Esophagus mucosa (tissue), 1 donor: ENCODE measurements at places on chromosomes 7 and 10.

DNA sequence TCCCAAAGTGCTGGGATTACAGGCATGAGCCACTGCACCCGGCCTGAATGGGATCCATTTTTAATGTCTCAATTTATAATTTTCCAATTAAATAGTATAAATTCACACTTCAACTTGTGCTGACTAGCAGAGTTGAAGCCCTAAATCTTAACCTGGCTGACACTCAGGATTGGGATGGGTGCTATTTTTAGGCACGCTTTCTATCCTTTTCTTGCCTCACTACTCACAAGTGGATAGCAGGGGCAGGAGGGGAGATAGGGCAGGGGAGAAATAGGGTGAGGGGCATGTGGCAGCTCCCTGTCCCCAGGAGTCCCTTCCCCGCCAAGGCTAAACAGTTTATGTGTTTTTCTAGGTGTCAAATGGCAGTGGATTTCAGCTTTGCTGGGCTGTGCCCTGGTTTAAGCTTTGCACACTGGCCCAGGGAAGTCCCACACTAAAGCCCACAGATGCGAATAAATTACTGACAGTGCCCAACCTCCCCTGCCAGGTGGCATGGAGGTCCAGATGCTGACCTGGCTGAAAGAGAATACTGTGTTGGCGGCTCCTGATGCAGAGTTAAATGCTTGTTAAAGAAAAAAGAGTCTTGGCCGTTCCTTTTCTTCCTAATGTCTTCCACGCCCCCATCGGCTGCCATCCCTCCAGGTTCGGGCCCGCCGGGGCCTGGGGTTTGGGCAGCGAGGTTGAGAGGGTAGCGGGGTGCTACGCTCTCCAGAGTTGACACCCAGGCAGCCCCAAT is 36.2 kb upstream of the EFCAB10 start:
- no peak for ATAC-seq

DNA sequence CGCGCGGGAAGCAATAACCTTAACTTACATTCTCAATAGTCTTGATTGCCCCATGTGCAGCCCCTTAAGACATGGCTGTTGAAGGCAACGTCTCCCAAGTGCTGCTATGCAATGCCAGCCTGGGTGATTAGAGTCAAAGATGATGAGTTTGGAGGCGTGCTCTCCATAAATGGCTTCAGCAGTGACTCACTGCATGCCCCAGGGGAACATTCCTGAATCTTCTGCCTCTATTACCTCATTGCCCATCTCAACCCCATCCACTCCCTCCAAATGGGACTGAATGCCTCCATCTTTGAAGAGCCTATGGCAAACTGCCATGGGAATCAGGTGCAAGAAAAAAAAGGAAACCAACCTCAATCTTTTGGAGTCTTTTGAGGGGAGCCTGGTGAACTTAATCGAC is 282.8 kb downstream of the SNX10 start:
- peak; percentile 54 for ATAC-seq

- ATAC-seq: no peak
Measured at GRCh38 chr7:91655656-91656055, 224.8 kb downstream of the MTERF1 start.

DNA sequence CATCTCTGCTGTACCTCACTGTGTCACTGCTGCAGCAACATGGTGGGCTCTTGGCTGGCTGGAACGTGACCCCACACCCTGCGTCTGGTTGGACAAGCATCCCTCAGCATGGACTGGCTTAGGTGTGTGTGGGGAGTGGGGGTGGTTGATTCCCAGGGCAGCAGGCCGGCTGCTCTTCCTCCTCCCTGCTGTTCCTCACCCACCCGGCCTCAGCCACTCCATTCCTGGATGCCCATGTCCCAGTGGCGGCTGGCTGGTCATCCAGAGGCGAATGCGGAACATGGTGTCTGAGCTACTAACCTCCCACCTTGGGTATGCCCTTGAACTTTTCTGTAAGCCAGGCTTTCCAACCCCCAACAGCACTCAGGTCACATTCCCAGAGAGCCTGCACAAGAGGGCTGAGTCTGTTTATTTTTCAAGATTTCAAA is 81.2 kb downstream of the GRK5 start:
- no peak for ATAC-seq

GRCh38 chr10:127450644-127451043 is 98.5 kb upstream of the NPS start:
- ATAC-seq: no peak

- ATAC-seq: peak; percentile 18
Measured at GRCh38 chr10:42933448-42934340, 143.2 kb upstream of the RET start.

DNA sequence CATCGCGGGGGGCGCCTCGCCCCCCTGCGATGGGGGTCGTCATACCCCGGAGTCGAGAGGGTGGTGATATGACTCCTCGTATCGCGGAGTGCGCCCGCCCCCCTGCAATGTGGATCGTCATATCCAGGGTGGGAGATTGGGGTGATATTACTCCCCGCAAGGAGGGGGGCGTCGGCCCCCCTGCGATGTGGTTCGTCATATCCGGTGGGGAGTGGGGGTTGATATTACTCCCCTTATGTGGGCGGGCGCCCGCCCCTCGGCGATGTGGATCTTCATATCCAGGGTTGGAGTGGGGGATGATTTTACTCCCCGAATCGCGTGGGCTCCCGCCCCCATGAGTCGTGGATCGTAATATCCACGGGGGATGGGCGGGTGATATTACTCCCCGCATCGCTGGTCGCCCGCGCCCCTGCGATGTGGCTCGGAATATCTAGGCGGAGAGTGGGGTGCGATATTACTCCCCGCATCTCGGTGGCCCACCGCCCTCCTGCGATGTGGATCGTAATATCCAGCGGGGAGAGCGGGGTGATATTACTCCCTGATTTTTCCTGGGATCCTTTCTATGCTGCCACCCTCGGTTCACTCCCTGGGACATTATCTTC is 36.9 kb downstream of the MEIG1 start:
- ATAC-seq: no peak

- ATAC-seq: no peak
Measured at GRCh38 chr7:136891850-136892249, 23.4 kb downstream of the CHRM2 start.

- no peak for ATAC-seq
Measured at GRCh38 chr7:115618676-115619075, 411.9 kb downstream of the TFEC start.

- ATAC-seq: no peak
Measured at GRCh38 chr7:50768485-50769474, 13.9 kb downstream of the GRB10 start.

GRCh38 chr7:151824373-151824933 is 52.5 kb downstream of the PRKAG2 start:
- no peak for ATAC-seq

GRCh38 chr10:51786016-51786683 is 86.8 kb upstream of the CSTF2T start:
- no peak for ATAC-seq

- peak; percentile 99 for ATAC-seq
Measured at GRCh38 chr7:142556740-142557139, 192.5 kb upstream of the PRSS1 start.

GRCh38 chr7:120278773-120279172 is 5.8 kb downstream of the KCND2 start:
- ATAC-seq: no peak

GRCh38 chr10:33151344-33151864 is 183.1 kb downstream of the NRP1 start:
- ATAC-seq: peak; percentile 8

DNA sequence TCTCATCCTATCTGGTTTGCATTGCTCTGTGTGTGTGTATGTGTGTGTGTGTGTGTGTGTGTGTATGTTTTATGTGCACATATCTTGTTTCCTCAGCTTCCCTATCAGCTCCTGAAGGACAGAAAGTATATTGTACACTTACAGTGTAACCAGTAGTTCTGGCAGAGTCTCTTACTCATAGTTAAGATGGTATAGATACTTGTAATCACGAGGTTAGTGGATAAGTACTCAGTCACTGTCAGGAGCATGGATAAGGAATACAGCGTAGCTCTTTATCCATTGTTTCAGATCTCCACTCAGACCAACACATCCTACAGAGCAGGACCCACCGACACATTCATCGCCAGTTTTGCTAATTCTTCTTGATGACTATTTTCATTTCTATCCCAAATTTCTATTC is 275.0 kb downstream of the TSPAN12 start:
- no peak for ATAC-seq

DNA sequence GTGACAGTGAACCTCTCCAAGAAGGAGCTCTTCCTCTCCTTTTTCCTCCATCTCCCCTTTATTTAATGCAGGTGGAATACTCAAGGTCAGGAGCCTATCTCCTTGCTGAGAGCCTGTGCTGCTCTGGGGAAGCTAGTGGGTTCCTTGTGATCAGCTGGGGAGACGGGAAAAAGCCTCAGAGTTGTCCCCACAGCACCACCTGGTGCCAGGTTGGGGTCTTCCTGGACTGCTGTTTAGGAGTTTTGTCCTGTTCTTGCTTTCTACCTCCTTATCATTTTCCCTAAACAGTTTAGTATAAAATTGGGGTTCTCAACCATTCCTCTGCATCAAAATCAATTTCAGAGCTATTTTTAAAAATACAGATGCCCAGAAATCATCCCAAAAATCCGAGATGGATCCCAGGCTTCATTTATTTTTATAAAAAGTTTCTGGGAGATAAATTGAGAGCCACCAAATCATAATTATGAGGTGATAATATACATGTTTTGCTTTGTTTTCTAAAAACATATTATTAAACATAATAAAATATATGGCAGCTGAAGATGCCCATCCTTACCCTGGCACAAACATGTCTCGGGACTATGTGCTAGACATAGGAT is 44.3 kb downstream of the MACC1 start:
- no peak for ATAC-seq

- peak; percentile 46 for ATAC-seq
Measured at GRCh38 chr7:20797462-20798080, 10.9 kb upstream of the SP8 start.

DNA sequence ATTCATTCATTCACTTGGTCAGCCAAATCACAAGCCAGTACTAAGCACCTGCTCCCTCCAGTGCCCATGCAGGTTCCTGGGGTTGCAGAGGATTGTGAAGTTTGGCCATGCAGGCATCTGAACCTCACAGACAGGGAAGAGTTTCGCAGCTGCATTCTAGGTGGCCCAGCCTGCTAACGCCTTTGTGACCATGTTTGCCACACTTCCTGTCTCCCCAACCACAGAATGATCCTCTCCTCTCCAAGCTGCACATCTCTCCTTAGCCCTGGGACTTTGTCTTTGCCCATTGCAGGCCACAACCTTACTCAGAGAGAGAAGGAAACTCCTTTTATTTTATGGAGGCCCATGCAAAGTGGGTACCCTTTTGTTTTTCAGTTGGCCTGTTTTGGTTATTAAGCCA is 31.8 kb downstream of the EPDR1 start:
- no peak for ATAC-seq

- no peak for ATAC-seq
Measured at GRCh38 chr10:68878496-68878895, 22.6 kb upstream of the DDX50 start.

- no peak for ATAC-seq
Measured at GRCh38 chr10:126500866-126501265, 112.6 kb upstream of the ADAM12 start.

- ATAC-seq: no peak
Measured at GRCh38 chr7:78906735-78907134, 546.7 kb downstream of the MAGI2 start.

- ATAC-seq: no peak
Measured at GRCh38 chr7:144513334-144513733, 109.8 kb upstream of the NOBOX start.

DNA sequence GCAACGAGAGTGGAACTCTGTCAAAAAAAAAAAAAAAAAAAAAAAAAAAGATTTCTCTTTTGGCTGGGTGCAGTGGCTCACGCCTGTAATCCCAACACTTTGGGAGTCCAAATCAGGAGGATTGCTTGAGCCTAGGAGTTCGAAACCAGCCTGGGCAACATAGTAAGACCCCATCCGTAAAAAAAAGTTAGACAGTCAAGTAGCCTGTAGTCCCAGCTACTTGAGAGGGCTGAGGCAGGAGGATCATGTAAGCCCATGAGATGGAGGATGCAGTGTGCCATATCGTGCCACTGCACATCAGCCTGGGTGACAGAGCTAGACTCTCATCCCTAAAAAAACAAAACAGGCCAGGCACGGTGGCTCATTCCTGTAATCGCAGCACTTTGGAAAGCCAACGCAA is 25.2 kb downstream of the PDLIM1 start:
- no peak for ATAC-seq

DNA sequence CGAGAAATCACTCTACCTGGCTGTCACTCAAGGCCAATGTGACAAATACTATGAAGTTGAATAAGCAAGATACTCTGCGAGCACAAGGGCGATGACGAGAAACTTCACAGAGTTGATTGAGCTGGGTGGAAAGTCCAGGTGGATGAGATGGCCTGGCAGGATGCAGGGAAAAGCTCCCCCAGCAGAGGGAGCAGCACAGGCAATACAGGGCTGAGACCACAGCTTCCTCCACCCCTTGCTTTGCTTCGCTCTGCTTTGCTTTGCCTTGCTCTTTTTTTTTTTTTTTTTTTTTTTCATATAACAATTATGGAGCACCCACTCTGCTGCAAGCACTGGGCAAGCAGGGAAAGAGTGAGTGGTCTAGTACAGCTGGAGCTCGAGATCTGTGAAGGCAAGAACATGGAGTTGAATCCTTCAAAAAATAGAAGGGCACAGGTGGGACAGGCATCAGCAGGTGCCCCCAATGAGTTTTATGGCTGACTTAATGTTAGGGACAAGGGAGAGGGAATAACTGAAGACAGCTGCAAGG is 88.3 kb downstream of the CABCOCO1 start:
- ATAC-seq: peak; percentile 88

GRCh38 chr7:121505021-121505420 is 108.9 kb upstream of the FAM3C start:
- no peak for ATAC-seq

DNA sequence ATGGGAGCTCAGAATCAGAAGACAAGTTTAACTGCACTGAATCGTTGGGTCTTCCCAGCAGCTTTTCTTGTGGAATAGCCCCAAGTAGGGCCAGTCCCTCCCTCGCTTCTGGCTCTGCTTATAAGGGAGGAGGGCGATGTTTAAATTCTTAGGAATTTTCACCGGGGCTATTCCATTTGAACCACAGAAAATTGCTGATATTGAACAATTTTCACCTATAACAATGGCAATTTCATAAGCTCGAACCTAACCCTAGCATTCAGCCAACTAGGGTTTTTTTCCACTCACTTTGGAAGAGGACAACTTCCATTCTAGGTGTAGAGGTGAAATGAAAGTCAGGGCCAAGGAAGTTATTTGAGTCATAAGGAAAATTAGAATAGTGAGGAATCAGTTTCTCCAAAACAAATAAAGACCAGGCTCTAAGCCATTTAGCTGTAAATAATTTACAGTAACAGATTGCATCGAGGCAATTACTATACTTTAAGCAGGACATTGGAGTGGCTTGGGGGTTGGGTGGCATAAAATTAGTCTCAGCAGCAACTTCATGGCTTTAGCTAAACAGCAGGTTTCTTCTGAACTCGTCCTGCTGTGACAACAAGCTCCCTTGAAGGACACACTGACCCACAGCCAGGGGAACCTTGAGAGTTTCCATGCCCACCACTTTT is 1.5 kb upstream of the ATP6V0A4 start:
- no peak for ATAC-seq

- ATAC-seq: no peak
Measured at GRCh38 chr10:128419466-128420019, 293.3 kb upstream of the MKI67 start.
